ENCODE measurements at places on chromosomes 2 and 18. TPM values are rescaled to one million over a fixed set of nuclear protein-coding genes. Genes with fewer than 3 reads are reported as not detected.

Gene TUBA3E
- not detected for total RNA-seq

DNA sequence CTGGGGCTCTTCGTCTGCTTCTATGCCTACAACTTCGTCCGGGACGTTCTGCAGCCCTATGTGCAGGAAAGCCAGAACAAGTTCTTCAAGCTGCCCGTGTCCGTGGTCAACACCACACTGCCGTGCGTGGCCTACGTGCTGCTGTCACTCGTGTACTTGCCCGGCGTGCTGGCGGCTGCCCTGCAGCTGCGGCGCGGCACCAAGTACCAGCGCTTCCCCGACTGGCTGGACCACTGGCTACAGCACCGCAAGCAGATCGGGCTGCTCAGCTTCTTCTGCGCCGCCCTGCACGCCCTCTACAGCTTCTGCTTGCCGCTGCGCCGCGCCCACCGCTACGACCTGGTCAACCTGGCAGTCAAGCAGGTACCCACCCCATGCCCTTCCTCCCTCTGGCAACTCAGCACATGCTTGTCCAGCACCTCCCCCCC is 24.2 kb downstream of the STEAP3 start:
- no peak for DNase-seq

- peak; percentile 14 for DNase-seq
Observed at GRCh38 chr2:240638512-240639160, 13.4 kb downstream of the GPR35 start.

GRCh38 chr18:52237551-52237950 is 102.4 kb upstream of the DCC start:
- DNase-seq: no peak

DNA sequence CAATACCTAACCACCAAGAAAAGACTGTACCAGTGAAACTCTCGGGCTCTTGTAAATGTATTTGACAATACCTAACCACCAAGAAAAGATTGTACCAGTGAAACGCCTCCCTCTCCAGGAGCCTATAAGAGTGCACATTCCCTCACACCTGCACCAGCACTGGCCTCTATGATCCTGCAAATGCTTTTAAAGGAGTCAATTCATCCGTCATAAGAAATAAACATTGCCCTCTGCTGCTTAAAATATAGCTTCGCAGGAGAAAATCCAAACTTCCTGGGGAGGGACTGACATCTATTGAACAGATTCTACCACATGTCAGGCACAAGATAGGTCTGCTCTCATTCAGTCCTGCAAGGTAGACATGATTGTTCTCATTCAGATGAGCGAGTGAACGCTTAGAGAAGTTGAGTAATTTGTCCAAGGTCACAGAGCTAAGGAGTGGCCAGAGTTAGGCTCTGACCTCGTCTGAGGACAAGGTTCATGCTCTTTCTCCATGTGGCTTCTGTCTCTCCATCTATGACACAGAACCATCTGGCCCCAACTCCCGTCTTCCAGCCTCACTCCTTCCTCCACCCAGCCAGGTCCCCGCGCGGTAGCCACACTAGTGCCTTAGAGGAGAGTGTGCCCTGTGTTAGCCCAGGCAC is 38.7 kb downstream of the MCFD2 start:
- DNase-seq: peak; percentile 70

All from stomach (tissue), 19 donors.